Prostate gland (tissue), 2 donors: ENCODE measurements at places on chromosomes 13 and 19. TPM values are rescaled to one million over a fixed set of nuclear protein-coding genes. Genes with fewer than 3 reads are reported as not detected.

Gene KCNN1
- 0.36 TPM for total RNA-seq

Gene KL
- 13.9 TPM for total RNA-seq

Gene ACP7
- total RNA-seq, result 0.80 TPM

Gene CYP2A7
- total RNA-seq, result not detected

Gene RFPL4AL1
- not detected for total RNA-seq

Gene LILRB3
- 5.9 TPM for total RNA-seq

Gene AZU1
- total RNA-seq, result not detected

Gene SIGLEC11
- total RNA-seq, result 0.68 TPM

Gene POMP
- total RNA-seq, result 26.3 TPM

Gene TTC9B
- not detected for total RNA-seq

Gene RXFP2
- total RNA-seq, result not detected

Gene TEX26
- total RNA-seq, result not detected

Gene TEKTIP1
- 5.3 TPM for total RNA-seq

Gene SLC1A6
- total RNA-seq, result 255 TPM

Gene LILRB1
- total RNA-seq, result 0.68 TPM

Gene TGDS
- total RNA-seq, result 9.0 TPM
